Skeletal muscle tissue (tissue), 5 donors: ENCODE measurements at places on chromosomes 12 and 14. TPM values are rescaled to one million over a fixed set of nuclear protein-coding genes. Genes with fewer than 3 reads are reported as not detected.

TAS2R50 gene
- 7.8 TPM for total RNA-seq

SART3 gene
- total RNA-seq, result 43.3 TPM

CELA1 gene
- total RNA-seq, result not detected

SLC17A8 gene
- total RNA-seq, result under 0.01 TPM

RASSF9 gene
- 2.6 TPM for total RNA-seq

RPS6KA5 gene
- 3.1 TPM for total RNA-seq
